ENCODE measurements at places on chromosomes 3 and 15.
A peak's percentile ranks its signal among the peaks of the same experiment; 100 is the strongest.

- no peak for DNase-seq
Measured at GRCh38 chr15:95897651-95898050, 432.8 kb upstream of the NR2F2 start.

DNA sequence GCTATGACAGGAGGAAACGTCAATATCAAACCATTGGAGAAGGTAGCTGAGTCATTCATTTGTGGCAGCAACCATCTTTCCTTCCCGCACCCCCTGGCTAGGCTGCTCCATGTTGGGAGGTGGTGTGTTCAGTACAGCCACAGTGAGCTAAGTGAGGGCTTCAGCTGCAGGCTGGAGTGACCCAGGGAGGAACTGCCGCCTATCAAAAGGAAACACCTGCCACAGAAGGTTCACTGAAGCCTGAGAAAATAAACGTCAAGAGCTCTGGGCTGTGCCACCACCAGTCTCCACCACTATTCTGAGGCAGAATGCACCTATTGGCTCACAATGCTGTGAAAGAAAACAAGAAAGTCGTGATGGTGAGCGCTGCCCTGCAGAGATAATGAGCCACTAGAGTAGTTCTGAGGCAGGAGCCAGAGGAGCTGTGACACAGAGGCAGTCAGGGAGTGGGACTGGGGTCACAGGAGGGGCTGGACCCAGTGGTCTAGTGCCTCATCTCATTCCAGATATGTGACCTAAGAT, 34.8 kb upstream of the CD47 start:
- no peak for DNase-seq

DNA sequence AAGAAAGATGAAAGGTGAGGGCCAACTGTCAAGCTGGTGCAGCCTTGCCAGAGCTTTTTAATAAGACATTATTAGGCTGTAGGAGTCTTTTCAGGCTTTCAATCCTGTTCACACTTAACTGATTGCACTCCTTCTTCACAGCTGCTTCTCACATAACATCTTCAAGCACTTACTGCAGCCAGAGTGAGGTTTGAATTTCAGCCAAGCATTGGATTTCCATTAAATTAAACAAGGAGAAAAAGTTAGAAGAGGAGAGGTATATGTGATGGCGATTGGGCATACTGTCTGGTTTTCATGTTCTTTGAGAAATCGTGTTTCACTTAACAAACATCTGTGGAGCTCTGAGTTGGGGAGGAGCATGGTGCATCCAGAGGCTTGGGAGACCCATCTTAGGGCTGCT, 392.8 kb upstream of the LRRC3B start:
- no peak for DNase-seq

- no peak for DNase-seq
Measured at GRCh38 chr3:119427669-119428068, 35.7 kb downstream of the TMEM39A start.

DNA sequence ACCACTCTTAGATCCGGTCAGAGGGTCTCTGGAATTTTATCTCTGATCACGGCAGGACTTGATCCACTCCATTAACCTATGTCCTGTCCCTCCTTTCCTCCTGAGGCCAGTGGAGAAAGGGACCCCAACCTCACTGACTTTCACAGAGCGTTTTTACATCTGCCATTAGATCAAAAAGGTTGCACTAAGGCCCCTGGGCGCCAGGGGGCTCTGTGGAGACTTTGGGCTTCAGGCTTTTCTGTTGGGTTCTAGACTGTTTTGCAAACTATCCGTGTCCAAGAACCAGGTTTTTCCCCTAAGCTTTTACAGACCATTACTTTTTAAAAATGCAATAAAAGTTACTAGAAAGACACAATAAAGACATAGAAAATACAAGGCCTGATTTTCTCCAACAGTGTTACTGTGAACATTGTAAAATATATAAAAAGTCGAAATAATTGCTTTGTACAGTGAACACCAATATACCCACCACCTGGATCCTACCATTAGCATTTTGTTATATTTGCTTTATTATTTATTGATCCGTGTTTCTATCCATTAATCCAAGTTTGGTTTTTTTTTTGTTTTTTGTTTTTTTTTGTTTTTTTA, 159.7 kb downstream of the POLR2M start:
- peak; percentile 7 for DNase-seq

DNA sequence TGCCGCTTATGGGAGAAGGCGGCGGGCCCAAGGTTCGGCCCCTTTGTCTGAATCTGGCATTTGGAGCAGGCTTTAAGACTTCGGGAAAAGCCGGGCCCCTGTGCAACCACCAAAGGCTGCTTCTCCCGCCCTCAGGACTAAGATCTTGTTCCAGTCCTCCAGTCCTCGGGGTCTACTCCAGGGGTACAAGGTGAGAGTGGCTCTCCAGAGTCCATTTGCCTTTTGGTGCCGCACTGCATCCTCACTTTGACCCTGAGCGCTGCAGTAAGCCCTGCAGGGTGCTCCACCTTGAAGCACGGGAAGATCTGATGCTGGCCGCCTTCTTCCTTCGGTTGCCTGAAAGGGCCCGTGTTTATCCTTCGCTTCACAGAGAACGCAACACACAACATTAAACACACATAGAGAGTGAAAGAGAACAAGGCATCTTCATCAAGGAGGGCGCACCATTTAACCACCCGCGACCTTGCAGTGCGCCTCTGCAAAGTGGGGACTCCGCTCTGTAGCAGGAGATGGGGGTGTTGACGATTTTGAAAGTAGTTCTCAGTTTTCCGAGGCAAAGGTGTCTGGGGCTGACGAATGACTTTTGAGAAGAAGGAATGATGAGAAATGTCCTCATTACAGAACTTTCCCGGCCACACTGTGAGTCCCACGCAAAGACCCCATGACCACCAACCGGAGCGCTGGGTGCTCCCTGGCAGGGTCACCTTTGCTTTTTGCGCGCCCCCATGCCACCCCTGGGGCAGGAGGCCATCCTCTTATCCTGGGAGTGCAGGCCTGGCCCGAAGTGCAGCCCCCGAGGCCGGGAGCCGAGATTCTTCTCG, 1.0 kb downstream of the PIGZ start:
- no peak for DNase-seq

DNA sequence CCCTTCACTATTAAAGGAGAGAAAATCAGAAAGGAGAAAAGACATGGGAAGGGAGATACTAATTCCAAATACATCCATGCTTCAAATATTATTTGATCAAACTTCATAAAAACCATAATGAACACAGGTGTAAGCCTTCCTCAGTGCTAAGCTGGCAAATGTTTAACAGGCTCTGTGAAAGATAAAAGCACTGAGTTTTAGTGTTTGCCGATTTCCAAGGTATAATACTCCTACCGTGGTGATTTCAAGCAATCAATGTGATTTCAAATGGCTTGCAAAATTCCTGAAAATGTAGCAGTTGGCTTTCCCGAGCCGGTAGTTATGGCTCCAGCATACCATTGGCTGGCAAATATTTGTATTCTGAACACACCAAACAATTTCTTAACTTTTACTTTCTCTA, 732.3 kb upstream of the GOLIM4 start:
- DNase-seq: no peak

GRCh38 chr3:30098243-30098642, 508.2 kb upstream of the TGFBR2 start:
- DNase-seq: no peak

DNA sequence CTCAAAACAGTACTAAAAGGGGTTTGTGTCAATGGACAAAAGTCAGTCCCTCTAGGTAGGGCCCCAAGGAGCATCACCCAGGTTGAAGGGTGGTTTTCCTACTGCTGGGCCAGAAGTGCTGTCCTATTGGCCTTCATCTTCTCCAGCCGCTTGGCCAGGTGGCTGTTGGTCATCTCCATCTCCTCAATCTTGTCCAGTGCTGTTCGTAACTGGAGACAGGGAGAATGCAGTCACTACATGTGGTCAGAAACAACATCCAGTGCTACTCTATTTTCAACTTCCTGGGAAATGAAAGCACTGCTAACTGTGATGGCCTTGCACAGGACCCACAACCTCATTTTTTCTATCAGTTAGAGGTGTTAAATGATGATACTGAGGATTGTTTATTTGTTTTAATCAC, 60.4 kb downstream of the MLH1 start:
- no peak for DNase-seq

- DNase-seq: no peak
Measured at GRCh38 chr3:104952146-104952972, 414.4 kb upstream of the ALCAM start.

- DNase-seq: no peak
Measured at GRCh38 chr3:190208196-190208595, 87.5 kb upstream of the P3H2 start.

DNA sequence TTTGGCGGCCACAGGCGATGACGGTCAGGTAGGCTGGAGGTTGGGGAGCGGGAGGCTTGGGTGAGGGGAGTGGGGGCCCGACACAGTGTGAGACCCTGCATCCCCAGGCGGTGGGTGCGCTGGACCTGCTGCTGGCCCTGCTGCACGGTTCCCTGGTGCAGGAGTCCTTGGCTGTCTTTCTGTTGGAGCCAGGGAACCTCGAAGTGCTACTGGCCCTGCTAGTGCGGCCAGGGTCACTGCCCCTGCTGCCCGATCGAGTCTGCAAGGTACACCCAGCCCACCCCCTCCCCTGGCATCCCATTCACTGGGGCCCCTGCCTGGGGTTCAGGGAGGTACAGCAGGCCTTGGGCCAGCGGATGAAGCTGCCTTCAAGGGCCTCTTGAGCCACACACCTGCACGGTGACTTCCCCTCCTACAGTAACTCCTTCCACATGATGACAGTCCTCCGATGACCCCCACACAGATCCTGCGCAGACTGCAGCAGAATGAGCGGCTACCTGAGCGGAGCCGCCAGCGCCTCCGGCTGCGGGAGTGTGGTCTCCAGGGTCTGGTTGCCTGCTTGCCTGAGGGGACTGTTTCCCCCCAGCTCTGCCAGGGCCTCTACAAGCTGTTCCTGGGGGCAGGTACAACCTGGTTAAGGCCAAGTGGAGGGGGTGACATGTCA, 19.5 kb downstream of the NBEAL2 start:
- DNase-seq: no peak

DNA sequence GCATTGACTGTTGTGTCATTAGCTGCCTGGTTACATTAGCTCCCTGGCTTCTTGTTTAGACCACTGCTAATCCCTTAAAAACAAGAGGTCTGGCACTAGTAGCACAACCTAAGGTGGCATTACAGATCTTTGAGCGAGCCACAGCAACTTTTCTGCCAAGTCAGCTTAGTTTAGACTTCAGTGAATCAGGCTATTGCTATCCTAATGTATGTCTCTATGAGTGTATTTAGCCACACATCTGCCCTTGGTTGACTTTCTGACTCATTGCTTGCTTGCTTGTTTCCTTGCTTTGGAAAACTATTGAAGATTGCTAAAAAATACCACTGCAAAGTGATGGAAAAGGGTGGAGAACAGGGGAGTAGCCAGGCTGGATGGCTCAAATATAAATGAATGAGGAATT, 50.2 kb downstream of the CHP1 start:
- DNase-seq: no peak

DNA sequence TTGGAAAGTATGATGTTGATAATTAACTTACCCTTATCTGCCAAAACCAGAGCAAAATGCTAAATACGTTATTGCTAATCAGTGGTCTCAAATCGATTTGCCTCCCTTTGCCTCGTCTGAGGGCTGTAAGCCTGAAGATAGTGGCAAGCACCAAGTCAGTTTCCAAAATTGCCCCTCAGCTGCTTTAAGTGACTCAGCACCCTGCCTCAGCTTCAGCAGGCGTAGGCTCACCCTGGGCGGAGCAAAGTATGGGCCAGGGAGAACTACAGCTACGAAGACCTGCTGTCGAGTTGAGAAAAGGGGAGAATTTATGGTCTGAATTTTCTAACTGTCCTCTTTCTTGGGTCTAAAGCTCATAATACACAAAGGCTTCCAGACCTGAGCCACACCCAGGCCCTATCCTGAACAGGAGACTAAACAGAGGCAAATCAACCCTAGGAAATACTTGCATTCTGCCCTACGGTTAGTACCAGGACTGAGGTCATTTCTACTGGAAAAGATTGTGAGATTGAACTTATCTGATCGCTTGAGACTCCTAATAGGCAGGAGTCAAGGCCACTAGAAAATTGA, 59.7 kb downstream of the DCUN1D1 start:
- no peak for DNase-seq

- no peak for DNase-seq
Measured at GRCh38 chr15:69071260-69071659, 56.8 kb downstream of the NOX5 start.

- DNase-seq: no peak
Measured at GRCh38 chr3:110027446-110028080, 690.2 kb upstream of the DPPA4 start.

GRCh38 chr3:24119321-24119751, 174.2 kb downstream of the NR1D2 start:
- DNase-seq: no peak

GRCh38 chr3:125077864-125078263, 22.1 kb upstream of the HEG1 start:
- no peak for DNase-seq

GRCh38 chr15:79204886-79205675, 77.4 kb upstream of the ANKRD34C start:
- no peak for DNase-seq

- DNase-seq: no peak
Measured at GRCh38 chr3:162200836-162201235, 704.2 kb downstream of the OTOL1 start.

GRCh38 chr3:181174022-181174421, 184.5 kb upstream of the DNAJC19 start:
- DNase-seq: no peak

GRCh38 chr3:73808862-73809509, 184.2 kb upstream of the PDZRN3 start:
- DNase-seq: no peak

- DNase-seq: no peak
Measured at GRCh38 chr15:25182736-25183445, 228.1 kb downstream of the SNRPN start.

GRCh38 chr15:85771271-85771670, 23.5 kb downstream of the KLHL25 start:
- no peak for DNase-seq

DNA sequence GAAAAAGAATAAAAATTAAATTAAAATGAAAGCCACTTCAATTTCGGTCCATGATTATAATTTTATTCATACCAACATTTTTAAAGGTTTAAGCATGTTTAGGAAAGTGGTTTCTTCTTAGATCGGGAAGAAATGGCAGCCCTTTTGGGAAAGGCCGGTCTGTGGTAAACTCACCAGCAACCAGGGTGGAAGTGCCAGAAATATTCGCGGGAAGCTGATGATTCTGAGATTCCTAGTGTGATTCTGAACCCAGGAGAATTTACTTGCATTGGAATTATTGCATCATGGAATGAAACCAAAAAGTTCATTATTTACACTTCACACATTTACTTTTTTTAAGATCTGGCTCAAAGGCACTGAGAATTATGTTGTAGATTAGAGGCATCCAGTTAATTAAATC, 97.2 kb upstream of the CCNL1 start:
- no peak for DNase-seq

DNA sequence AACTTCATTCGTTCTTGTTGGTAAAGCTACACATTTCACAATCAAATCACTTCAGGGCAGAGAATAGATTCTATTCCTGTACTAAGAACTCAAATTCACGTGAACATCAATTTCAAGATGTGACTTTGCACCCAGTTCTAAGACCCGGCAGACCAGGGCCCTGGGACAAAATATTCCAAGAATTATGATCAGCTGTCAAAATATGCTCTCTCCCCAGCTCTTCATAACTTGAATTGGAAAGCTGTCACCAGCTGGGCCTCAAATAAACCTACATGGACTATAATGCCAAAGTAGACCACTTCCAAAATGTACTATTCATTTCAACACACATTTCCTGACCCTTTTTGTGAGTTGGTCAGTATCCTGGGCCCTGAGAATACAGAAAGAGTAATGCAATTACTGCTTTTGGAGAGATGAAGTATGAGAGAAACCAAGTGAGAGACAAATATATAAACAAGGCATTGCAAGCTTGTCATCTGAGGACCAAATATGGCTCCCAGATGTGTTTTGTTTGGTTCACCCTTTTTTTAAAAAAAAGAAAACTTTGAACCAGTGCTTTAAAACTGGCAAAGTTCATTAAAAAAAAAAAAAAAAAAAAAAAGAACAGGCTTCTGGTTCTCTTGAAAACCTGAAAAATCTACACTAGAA, 14.9 kb downstream of the MAGI1 start:
- DNase-seq: no peak

Data from GM12892 (cell line).